Ecto neural progenitor cell (in vitro differentiated cells): ENCODE measurements at places on chromosomes 1 and 21.

DNA sequence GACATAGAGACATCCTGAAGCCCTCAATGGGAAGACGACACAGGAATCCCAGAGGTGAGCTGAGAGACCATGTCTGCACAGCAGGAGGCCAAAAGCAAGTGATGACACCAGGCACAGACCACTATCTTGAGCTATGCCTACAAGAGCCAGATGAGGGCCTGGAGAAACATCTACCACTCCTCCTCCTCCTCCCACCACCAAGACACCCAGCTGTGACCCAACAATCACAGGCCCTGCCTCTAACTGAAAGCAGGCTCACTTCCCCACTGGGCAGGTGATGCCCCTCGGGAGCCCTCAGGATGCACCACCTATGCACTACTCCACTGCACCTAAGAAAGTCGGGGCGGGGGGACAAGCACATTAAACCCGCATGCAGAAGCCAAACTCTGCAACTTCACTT is 16.5 kb downstream of the TADA1 start:
- no peak for DNase-seq

GRCh38 chr1:53292690-53293089 is 35.2 kb downstream of the LRP8 start:
- no peak for DNase-seq

DNA sequence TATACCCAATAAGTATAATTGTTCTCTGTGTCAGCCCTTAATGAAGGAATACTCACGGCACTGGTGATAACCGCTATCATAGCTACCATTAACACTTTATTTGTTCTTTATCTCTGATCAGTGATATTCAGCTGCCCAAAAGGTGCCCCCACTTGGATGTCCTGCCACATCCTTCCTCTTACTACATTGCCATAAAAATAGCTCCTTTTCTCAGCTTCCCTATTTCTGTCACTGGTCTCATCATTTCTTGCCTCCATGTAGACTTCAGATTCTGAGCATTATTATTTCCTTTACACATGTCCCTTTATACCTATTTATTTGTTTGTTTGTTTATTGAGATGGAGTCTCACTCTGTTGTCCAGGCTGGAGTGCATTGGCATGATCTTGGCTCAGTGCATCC is 2.7 kb upstream of the RAB29 start:
- no peak for DNase-seq

- DNase-seq = no peak
These were observed 36.6 kb downstream of the CAPZB start for GRCh38 chr1:19448491-19449439.

DNA sequence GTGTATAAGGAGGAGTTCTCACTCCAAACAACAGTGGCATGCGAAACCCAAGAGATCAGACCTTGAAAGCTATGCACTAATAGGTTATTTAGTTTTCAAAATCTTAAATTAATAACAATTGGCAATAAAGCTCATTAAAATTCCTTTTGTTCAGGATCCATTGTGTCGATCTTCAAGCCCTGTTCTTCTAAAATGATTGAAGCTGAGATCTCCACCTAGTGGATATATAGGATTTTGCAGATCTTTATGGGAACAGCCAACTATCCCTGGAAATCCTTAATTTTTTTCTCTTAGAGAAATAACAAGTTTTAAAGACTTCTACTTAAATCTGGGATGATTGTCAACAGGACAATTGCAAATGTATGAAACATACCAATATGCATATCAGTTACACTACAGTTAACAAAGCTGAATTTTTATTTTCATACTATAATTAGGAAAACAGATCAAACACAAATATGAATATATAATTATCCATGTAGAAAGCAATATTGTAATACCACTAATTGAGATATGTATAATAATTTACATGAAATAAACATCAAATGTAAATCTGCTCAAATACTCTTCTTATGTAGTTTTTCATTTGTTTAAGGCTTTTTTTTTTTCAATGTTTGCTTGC is 43.3 kb downstream of the LRRC53 start:
- no peak for DNase-seq

- DNase-seq = no peak
These were observed 7.7 kb upstream of the SLC26A9 start for GRCh38 chr1:205950826-205951549.

- DNase-seq = no peak
These were observed 101.4 kb upstream of the RGS1 start for GRCh38 chr1:192474080-192474683.

DNA sequence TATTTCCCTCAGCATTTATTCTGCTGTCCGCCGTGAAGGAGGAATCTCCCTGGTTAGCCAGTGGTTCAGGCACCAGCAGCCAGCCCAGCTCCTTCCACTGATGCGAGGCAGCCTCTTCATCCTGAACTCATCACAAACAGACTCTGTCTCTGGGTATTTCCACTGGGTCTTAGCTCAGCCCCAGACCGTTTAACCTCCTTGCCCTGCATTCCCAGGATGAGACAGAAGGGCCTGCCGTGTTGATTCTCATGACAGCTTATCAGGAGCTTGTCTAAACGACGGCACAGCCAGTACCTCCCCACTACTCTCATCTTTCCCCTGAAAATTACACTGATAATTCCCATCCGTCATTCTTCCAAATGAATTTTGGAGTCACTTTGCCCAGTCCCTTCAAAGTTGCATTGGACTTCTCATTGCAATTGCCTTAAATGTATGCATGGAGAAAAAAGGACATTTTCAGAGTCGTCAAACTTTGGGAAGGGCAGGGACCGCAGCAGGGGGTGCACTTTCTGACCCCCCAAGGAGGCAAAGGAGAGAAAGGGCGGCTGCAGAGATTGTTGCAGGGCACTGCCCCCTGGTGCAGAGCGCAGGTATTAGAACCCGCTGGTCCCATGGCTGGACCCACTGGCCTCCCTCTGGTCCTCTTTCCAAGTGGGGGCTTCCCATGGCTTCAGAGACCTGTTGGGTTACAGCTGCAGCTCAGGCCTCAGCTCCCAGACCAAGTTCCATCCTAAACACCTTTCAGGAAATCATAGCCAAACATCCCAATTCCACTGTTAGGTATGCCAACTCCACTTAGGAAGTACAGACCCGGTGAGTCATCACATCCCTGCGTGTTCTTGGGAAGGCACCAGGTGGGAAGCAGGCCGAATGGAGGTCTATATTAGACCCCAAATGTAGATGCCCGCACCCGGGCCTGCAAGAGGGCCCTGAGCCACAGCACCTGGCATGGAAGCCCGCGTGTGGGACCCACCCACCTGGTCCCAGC is 3.7 kb upstream of the MEGF6 start:
- DNase-seq = peak; percentile 66

GRCh38 chr1:233197940-233198339 is 97.6 kb downstream of the PCNX2 start:
- no peak for DNase-seq

- DNase-seq = no peak
These were observed 58.0 kb downstream of the SLC27A3 start for GRCh38 chr1:153833171-153833570.

- no peak for DNase-seq
These were observed 291.2 kb upstream of the RUNX1 start for GRCh38 chr21:35340273-35340672.

GRCh38 chr1:159883134-159883533 is 16.8 kb downstream of the CFAP45 start:
- no peak for DNase-seq

DNA sequence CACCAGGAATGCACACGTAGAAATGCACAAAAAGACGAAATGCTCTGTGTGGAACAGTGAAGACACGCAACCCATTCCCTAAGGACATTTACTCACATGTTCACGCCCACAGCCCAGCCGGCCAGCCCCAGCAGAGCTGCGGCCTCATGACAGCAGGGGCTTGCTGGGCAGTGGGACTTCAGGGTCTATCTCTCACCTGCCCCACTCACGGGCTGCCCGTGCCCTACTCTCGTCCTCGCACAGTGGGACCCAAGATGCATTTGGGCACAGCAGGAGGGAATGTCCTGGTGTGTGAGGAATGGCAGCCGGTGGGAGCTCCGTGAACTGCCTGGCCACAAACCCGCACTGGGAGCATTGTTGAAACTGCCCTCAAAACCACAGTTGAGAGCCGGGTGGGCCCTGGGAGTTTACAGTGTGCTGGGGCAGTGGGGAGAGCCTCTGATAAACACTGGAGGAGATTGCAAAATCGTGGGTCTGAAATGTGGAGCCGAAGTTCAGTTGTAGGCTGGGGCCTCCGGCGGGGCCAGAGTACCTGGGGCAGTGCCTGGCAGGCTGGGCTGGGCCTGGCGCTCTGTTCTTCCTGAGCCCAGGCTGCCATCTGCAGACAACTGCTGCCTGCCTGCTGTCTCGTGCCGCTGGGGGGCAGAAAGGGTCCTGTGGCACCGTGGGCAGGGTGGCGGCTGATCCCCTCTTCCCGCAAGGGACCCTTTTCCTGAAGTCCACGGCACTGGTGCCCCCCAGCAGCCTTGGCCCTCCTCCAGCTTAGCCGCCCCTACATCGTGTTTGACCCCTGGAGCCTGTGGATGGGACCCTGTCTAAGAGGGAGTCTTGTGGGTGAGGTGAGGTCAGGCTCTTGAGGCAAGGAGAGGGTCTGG is 20.7 kb upstream of the POFUT2 start:
- DNase-seq = no peak

GRCh38 chr1:234745844-234746797 is 136.1 kb upstream of the IRF2BP2 start:
- DNase-seq = no peak

DNA sequence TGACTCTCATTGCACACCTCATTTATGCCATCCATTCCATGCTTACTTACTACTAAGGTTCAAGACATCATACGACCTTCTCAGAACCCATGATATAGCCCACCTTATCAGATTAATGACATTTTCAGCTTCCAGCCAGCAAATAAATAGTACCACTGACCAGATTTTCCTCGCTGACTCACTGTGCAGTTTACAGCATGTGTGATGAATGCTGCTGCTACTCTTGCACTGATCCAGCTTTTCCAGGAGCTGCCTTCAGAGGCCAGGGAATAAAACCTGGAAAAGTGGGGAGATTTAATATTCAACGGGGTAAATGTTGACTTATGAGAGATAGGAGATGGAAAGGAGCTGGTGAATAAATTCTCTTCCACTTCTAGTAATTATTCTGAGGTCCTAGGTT is 247.1 kb downstream of the COL11A1 start:
- no peak for DNase-seq

- DNase-seq = no peak
These were observed 323.6 kb downstream of the MRPL39 start for GRCh38 chr21:25283720-25284119.

DNA sequence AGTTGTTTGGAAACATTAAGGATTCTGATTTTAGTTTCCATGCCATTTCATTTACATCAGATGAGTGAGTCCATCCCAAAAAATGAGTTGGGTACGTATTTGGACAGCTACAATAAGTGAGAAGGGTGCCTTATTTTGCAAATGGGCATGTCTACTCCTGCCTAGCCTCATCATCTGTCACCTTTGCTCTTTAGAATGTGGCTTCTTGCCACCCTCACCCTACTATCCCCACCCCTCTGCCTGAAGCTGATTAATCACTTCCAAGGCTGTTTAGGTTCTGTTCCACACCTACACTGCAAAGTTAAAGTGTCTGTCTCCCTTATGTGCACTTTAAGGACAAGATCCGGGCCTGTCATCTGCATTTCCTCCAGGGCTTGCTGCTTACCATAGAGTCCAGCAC is 61.2 kb downstream of the ST6GALNAC5 start:
- DNase-seq = no peak

DNA sequence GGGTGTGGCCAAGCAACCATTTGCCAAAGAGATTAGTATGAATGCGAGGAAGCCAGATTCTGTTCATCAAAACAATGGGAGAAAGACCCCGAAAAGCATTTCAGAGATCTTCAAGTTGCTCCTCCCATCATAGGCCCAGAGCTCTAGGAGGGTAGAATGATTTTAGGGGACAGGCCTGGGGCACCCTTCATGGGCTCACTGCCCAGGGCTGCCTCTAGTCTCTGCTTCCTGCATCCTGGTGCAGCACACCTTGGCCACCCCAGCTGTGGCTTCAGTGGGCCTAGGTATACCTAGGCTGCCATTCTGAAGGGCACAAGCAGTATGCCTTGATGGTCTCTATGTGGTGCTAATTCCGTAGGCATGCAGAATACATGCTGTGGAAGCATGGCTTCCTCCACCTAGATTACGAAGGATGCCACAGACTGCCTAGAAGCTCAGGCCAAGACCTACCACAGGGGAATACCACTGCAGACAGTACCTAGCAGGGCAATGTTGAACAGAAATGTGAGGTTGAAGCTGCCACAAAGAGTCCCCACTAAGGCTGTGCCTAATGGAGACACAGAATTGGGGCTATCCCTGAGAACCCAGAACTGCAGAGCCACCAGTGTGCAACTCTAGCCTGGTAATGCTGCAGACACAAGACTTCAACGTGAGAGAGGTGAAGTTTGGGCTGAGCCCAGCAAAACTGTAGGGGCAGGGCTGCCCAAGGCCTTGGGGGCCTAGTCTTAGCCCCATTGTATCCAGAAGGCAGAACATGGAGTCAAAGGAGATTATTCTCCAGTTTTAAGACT is 158.8 kb downstream of the CLIC6 start:
- no peak for DNase-seq

DNA sequence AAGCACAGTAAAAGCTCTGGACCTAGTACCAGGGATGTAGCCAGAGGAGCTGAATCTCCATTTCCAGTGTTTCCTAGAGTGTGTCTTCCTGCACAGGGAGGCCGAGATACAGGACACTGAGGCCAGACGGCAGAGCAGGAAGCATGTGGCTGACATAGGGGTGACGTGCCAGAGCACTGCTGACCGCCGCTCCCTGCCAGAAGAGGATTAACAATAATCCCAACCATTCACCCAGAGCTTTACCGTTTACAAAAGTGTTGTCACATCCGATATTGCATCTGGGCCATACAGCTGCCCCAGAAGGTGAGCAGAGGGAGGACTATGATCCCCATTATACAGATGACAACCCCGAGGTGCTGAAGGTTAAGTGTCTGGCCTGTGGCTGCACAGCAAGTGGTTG is 5.8 kb upstream of the CLDN19 start:
- DNase-seq = no peak

DNA sequence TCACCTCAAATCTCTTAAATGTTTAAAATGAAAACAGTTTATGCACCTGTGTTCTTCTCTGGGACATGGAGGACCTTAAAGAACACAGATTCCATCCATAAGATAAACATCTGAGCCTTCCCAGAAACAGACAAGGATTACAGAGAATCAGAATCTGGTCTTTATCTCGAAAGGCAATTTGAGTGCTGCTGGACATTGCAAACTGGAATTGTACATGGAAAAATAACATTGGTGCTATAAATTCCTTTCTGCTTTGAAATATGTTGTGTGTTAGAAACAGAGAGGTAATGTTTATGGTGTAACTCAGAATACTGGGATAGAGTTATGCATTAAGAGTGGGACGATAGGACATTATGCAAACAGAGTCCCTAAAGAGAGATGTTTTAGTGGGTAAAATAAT is 6.6 kb upstream of the DDR2 start:
- DNase-seq = no peak

DNA sequence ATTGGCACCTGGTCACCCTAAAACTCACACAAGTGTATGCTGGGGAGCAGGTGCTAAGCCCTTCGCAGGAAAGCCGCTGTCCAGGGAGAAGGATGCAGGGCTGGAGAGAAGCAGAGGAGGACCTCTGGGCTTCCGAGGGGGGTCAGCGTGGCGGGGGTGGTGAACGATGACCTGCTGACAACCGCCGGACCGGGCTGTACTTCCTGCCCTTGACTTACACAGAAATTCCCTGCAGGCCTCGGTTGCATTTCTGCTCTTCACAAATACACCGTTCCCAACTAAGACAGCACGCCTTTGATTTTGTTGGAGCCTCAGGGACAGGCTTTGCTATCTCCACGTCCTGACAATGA is 37.6 kb downstream of the SLC2A7 start:
- no peak for DNase-seq
